Body of pancreas (tissue), 4 donors: ENCODE measurements at places on chromosomes 2 and 18.

DNA sequence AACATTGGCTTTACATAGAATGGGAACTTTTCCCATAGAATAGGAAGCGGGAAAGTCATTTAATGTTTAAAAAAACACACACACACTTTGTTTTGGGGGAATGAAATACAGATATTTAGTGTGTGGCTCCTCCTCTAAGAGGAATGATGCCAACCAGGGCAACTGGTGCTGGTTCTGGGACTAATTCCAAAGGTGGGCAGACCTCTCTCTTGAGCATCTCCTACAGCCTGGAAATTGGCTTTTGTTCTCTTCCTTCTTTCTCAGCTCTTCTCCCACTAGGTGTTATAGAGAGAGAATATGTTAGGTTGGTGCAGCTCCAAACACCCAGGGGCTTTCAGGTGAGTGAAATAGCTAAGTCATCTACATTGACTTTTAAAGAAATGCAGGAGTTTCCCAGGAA, 190.1 kb downstream of the RAD51AP2 start:
- H3K4me3 ChIP-seq = no peak overlapping the region
- no peaks in the 10 kb centered on the region for H3K36me3 ChIP-seq
- no peak for DNase-seq
- H3K4me1 ChIP-seq = no peaks in the 10 kb centered on the region
- H3K27ac ChIP-seq = no peak overlapping the region

DNA sequence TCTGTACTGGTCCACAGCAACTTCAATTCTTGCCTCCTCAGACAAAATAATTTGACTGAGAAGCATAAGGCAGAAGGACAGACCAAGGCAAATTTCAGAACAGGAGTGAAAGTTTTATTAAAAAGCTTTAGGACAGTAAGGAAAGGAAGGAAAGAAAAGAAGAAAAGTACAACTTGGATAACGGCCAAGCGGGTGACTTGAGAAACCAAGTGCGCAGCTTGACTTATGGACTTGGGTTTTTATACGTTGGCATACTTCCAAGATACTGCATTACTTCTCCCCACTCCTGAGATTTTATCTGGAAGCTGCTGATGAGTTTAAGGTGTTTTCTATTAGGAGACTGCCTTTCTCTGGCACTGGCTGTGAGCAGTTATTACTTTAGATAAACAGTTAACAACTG, 64.7 kb downstream of the CCDC178 start:
- no peak overlapping the region for H3K27ac ChIP-seq
- H3K4me3 ChIP-seq = no peak overlapping the region
- H3K4me1 ChIP-seq = no peaks in the 10 kb centered on the region
- DNase-seq = no peak
- H3K27me3 ChIP-seq = no peaks in the 10 kb centered on the region

- H3K27ac ChIP-seq = no peak overlapping the region
- H3K4me1 ChIP-seq = peaks cover 23% of the 10 kb centered on the region
- H3K4me3 ChIP-seq = no peak overlapping the region
These were observed 39.5 kb downstream of the SFT2D3 start for GRCh38 chr2:127740665-127741288.

DNA sequence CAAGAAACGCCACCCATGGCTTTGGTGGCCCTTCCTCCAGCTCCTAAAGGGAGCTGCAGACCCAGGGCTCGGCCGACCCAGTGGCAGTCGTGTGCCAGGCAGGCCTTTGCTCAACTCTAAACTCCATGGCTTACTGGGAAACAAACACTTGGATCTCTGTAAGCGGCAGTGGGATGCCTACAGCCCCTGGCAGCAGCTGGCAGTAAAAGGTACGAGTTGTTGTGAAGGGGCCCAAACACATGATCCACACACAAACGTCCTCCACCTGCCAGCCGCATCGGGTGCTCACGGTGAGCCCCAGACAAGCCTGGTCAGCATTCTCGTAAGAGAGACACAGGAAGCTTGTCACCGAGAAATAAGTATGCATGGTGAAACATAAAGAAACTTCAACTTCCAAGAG, 214.9 kb downstream of the MGAT5 start:
- peaks cover 9% of the 10 kb centered on the region for H3K4me1 ChIP-seq
- H3K4me3 ChIP-seq = no peak overlapping the region
- H3K27me3 ChIP-seq = no peaks in the 10 kb centered on the region
- no peaks in the 10 kb centered on the region for H3K36me3 ChIP-seq

DNA sequence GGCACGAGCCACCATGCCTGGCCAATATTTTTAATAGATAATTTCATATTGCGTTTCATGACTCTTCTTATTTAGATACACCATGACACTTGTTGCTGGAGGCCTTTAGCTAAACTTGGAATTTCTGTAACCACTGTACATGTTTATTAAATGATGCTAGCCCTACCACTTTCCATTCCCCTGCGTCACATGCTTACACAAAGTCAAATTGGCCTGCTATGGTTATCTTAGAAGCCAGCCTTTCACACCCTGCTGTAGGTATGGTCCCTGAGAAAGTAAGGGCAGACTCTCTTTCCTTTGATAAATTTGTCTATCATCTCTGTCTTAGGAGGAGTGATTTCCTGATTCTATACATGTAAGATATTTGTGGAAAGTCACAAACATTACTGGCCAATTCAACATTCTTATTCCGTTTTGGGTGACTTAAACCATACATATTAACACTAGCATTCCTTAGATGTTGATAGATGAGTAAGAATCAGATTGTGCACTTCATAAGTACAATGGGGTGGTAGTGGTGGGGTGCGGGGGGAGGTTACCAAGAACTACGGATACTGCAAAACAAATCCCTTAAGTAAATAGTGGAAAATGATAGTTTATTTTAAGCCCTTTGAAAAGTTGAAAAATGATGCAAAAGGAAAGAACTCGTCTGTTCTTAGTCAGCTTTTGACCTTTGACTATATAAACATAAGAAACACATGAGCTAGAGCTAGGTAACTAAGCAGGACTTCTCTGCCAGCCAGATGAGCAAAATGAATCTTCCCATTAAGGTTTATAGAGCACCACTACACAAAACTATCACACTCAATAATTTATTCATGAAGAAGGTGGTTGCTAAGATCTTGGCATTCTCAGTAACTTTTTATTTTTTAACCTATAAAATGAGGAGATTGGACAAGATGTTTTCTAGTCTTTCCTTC, 7.9 kb upstream of the NDUFV2 start:
- H3K36me3 ChIP-seq = no peaks in the 10 kb centered on the region
- no peaks in the 10 kb centered on the region for H3K4me1 ChIP-seq
- no peak overlapping the region for H3K27ac ChIP-seq
- DNase-seq = no peak
- no peaks in the 10 kb centered on the region for H3K27me3 ChIP-seq

GRCh38 chr2:202592566-202592965, 42.2 kb upstream of the FAM117B start:
- no peak for DNase-seq
- peaks cover 7% of the 10 kb centered on the region for H3K4me1 ChIP-seq
- no peaks in the 10 kb centered on the region for H3K36me3 ChIP-seq
- no peak overlapping the region for H3K27ac ChIP-seq

DNA sequence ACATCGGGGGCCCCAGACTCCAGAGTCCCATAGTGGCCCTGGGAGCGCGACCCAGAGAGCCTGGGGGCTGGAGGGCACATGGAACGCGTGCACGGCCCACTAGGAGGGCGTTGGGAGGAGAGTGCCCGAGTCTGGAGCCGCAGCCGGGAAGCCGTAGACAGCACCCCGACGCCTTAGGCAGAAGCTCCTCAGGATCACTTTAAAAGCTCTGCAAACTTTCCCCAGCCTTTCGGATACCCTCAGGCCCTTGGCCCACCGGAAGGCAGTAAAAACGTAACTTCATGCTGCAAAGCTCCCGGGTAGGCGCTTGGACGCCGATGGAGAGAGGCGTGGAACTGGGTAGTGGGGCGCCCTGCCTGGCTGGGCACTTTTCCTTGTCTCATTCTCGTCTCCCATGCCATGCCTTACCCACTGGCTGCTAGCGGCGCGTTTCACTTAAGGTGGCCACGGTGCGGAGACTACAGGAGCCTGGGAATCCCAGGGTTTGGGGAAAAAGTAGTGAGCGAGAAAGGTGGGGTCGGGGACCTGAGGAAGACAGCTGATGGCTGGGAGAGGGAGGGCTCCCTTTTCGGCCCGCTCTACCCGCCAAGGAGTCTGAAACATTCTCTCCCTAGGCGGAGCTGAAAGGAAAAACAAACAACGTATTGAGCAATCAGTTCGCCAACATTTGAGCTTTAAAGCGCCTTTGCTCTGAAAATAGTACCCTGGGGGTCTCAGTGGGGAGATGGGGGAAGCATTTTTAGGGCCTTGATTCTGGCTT, 141.8 kb downstream of the MEIS1 start:
- peaks cover 38% of the 10 kb centered on the region for H3K4me1 ChIP-seq
- peak; percentile 61 for DNase-seq
- H3K27ac ChIP-seq = peak overlapping the region; percentile 97
- H3K27me3 ChIP-seq = no peaks in the 10 kb centered on the region
- H3K36me3 ChIP-seq = peaks cover 3% of the 10 kb centered on the region

GRCh38 chr2:85251070-85251616, 76.6 kb downstream of the TGOLN2 start:
- no peak for DNase-seq
- no peaks in the 10 kb centered on the region for H3K27me3 ChIP-seq
- H3K4me3 ChIP-seq = no peak overlapping the region
- H3K4me1 ChIP-seq = peaks cover 46% of the 10 kb centered on the region
- no peaks in the 10 kb centered on the region for H3K36me3 ChIP-seq

DNA sequence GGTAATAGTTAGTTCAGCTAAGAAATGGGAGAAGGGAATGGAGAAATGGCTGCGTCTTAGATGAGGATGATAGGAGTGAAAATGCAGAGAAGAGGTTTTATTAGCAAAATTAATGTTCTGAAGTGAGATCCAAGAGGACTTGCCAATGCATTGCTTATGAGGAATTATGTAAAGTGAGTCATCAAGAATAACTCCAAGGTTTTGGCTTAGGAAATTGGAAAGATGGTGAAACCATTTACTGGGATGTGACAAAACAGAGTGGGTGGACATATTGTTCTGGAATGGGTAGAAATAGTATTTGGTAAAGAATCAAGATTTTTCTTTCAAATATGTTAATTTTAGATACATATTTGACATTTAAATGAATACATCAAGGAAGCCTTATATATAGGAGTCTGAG, 306.6 kb upstream of the CYRIA start:
- no peaks in the 10 kb centered on the region for H3K36me3 ChIP-seq
- H3K27me3 ChIP-seq = no peaks in the 10 kb centered on the region
- DNase-seq = no peak
- H3K4me3 ChIP-seq = no peak overlapping the region
- H3K4me1 ChIP-seq = no peaks in the 10 kb centered on the region
- H3K27ac ChIP-seq = no peak overlapping the region

DNA sequence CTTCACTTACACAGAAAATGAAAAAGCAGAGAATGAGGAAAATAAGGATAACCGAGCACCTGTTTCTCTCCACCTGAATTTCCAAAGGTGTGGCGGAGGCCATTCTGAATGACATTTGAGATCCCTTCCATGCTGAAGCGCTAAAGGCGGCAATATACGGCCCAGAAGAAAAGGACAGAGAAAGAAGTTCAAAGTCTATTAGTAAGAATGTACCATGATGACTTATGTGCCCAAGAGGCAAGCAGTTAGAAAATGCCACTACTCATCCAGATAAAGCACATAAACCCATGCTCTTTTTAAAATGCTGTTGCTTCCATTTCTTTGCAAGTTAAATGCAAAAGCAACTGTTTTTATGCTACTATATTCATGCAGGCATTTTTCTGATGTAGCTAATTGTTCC, 37.2 kb downstream of the FEZ2 start:
- H3K27ac ChIP-seq = no peak overlapping the region
- no peak for DNase-seq
- no peak overlapping the region for H3K4me3 ChIP-seq
- peaks cover 9% of the 10 kb centered on the region for H3K4me1 ChIP-seq
- no peaks in the 10 kb centered on the region for H3K36me3 ChIP-seq

DNA sequence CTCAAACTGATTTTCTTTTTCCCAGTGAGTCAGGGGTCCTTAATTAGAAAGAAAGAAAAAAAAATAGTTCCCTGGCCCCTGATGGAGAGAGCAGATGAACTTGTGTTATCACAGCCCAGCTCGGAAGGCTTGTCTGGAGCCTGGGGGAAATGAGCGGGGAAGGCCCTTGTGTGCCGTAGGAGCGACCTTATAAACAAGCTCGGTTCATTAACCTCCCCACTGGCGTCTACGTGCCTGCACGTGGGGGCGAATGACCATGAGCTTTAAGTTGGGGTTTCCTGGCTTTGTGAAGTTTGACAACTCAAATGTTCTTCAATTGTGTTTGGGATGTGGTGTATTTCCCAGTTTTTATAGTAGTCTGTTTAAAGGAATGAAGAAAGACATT, 69.5 kb downstream of the EPAS1 start:
- no peaks in the 10 kb centered on the region for H3K4me1 ChIP-seq
- no peaks in the 10 kb centered on the region for H3K36me3 ChIP-seq
- H3K27ac ChIP-seq = no peak overlapping the region
- H3K27me3 ChIP-seq = no peaks in the 10 kb centered on the region

- no peaks in the 10 kb centered on the region for H3K27me3 ChIP-seq
- no peak for DNase-seq
- no peak overlapping the region for H3K27ac ChIP-seq
- peaks cover 6% of the 10 kb centered on the region for H3K4me1 ChIP-seq
- no peak overlapping the region for H3K4me3 ChIP-seq
These were observed 25.9 kb downstream of the CCDC85A start for GRCh38 chr2:56209701-56210100.

DNA sequence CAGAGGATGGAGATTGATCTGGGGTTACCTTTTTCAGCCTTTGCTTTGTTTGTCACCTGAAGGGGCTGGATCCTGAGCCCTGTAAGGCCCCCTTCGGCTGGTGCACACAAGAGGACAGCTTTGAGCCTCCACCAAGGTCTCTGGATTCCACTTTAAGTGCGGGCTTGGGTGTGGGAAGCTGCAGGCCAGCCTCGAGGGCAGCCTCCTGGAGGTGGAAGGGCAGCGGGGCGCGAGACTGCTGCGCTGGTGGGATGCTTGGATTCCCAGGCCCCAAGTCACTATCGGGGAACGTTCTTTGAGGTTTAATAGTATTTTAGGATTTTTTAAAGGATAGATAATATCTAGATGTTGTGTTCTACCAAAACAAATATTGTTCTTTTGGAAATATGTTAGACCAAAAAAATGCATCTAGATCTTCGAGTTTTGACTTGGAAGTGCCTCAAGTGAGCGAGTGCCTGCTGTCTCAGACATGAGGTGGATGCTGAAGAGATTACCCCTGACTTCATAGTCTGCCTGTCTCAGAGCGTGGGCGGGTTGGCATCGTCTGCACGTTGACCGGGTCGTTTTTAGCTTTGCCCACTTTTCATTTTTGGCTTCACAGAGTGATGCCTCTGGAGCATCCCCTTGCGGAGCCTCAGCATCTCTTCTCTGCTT, 113.8 kb downstream of the AGAP1 start:
- H3K27me3 ChIP-seq = no peaks in the 10 kb centered on the region
- H3K27ac ChIP-seq = no peak overlapping the region
- H3K4me3 ChIP-seq = no peak overlapping the region
- no peaks in the 10 kb centered on the region for H3K36me3 ChIP-seq
- DNase-seq = no peak

DNA sequence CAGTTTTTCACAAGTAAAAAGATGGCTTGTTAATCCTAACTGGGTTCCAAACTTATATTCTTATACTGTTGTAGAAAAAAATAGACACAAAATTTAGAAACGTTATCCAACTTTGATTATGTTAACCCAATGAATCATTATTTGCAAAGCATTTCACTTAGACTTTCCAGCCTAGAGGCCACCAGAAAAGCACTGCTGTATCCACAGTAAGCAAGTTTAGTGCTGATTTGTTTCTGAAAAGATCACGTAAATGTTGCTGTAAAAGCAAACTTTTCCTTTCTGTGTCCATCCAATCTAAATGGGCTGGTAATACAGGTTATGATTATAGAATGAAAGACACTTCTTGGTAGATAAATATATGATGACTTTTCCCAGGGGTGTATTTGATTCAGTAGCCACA, 17.6 kb upstream of the BZW1 start:
- H3K4me1 ChIP-seq = peaks cover 18% of the 10 kb centered on the region
- H3K27me3 ChIP-seq = no peaks in the 10 kb centered on the region
- H3K27ac ChIP-seq = no peak overlapping the region
- H3K4me3 ChIP-seq = no peak overlapping the region
